ENCODE measurements at places on chromosomes 3 and 15.

GRCh38 chr3:120450600-120451271, at the start of gene FSTL1:
Gene FSTL1 (minus strand): TSS chr3:120450992. CDS start chr3:120450746, 246 bp downstream.
- DNase-seq: peak; percentile 53

GRCh38 chr15:54321426-54321825, 343.2 kb downstream of the UNC13C start:
- DNase-seq: no peak

DNA sequence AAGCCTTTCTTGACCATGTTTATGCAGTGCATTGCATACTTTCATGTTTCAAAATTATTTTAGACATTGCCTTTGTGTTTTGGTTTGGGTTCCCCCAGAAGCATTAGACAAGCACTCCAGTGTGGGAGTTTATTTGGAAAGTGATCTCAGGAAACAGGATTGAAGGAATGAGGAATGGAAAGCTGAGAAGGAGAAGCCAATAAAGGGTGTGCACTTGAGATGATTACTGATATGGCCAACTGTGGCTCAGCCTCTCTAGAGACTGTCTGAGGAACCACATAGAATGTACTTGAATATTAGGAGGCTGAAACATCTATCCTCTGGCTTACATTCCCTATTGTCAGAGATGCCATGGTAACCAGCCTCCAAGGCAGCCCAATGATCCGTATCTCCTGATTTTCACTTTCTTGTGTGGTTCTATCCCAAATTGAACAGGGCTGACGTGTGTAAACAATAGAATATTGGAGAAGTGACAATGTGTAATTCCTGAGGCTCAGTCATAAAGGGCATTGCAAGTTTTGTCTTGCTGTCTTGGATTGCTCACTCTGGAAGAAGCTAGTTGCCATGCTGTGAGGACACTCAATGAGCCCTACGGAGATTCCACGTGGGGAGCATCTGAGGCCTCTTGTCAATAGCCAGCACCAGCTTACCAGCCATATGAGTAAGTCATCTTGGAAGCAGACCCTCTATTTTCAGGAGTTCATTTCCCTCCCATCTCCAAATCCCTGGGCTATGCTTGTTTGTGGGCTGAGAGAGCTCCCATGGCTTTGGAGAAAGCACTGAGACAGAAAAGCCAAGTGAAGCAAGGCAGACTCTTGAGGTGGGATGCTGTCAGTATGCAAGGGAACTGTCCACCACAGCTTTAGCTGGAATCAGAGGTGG, 84.7 kb downstream of the SCN11A start:
- DNase-seq: no peak

DNA sequence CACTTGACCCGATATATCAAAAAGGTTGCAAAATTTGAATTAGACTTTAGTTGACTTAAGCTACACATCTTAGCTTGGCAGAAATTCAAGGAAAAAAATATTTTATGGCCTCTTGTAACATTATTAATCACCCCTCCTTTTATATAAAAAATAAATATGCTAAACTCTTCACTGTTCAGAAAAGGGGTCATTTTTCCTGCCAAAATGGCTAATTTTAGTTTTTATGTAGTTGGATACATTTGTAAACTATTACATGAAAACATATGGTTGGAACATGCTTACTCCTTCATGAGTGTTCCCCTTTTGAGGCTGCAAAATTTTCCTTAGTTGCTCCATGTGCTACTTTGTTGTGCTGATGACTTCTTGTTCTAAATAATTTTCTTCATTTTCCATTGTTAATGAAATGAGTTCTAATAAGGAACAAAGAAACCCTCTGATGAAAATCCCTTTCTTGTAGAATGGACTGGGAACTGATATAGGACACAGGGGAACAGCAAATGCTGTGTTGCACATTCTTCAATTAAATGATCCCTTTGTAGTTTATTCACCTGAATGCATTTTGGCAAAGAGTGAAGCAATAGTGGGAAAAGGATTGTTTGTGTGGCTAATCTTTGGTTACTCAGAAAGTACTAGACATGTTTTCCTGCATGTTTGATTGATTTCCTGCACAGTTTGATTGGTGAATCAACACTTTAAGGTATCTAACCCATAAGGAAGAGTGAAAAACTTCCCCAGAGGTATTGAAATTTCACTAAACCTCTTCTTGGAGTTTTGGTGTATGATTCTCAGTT, 349.3 kb downstream of the TIGIT start:
- no peak for DNase-seq

- DNase-seq: peak; percentile 69
Observed at GRCh38 chr3:159872374-159873109, 116.1 kb upstream of the IL12A start.

DNA sequence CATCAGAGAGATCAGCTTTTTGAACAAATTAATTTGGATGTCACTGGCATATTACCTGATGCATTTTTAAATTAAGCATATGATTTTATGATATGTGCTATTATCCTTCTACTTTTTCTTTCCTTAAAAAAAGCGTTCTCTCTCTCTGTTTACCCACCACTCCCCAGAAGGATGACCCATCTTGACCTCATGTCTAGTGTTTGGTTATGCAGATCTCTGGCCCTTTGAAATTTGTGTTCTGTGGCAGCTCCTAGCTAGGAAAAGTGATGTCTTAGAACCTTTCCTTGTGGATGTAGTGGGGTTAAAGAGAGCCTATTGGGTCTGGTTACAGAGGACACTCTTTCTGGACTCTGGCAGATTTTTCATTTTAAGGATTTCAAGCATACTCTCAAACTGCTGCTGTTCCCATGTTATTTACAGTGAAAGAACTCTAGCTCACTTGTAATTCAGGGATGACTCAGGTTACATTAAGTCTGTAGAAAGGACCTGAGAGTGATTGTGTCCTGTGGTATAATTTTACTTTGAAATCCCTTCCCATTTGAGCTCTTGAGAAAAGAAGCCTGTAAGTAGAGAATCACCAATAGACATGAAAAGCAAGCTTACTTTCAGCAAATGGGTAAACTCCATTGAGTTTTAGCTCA, 23.8 kb downstream of the ARHGEF26 start:
- no peak for DNase-seq

Measured in A673 (cell line).